ENCODE measurements at places on chromosomes 16 and 17. TPM values are rescaled to one million over a fixed set of nuclear protein-coding genes. Genes with fewer than 3 reads are reported as not detected.

TBC1D3K gene
- not detected for total RNA-seq

KRT26 gene
- not detected for total RNA-seq

MT1H gene
- 10.5 TPM for total RNA-seq

CNP gene
- total RNA-seq, result 79.4 TPM

TNRC6C gene
- total RNA-seq, result 3.9 TPM

ALKBH5 gene
- 79.6 TPM for total RNA-seq

GDPD3 gene
- total RNA-seq, result 0.89 TPM

GNAO1 gene
- total RNA-seq, result not detected

TBC1D3C gene
- total RNA-seq, result not detected

Measured in myometrial cell (primary cell).